A549 treated with dexamethasone at 1 μM for 4 hours (cell line): ENCODE measurements at places on chromosomes 16 and 17. TPM values are rescaled to one million over a fixed set of nuclear protein-coding genes. Genes with fewer than 3 reads are reported as not detected.

HOXB13 gene
- 1.6 to 2.3 TPM (median 2.0 TPM) in 5 replicates for total RNA-seq

FOXF1 gene
- 0.02 to 0.03 TPM in 2 of 5 replicates, not detected in the others for total RNA-seq

PYDC1 gene
- not detected in 5 replicates for total RNA-seq

FCSK gene
- 3.3 to 5.7 TPM (median 4.5 TPM) in 5 replicates for total RNA-seq

DLG4 gene
- total RNA-seq: 4.5 to 7.6 TPM (median 6.4 TPM) in 5 replicates

KRTAP4-1 gene
- 0.14 to 0.25 TPM (median 0.24 TPM) in 3 of 5 replicates, not detected in the others for total RNA-seq

NME2 gene
- total RNA-seq: 1,665 to 1,882 TPM (median 1,737 TPM) in 5 replicates

C17orf100 gene
- 1.9 to 3.0 TPM (median 2.4 TPM) in 5 replicates for total RNA-seq

PRAC1 gene
- total RNA-seq: not detected in 5 replicates

STH gene
- not detected in 5 replicates for total RNA-seq

TBC1D26 gene
- total RNA-seq: not detected in 5 replicates

SLC12A3 gene
- total RNA-seq: 0.04 TPM in 1 of 5 replicates, not detected in the others

MPO gene
- not detected in 5 replicates for total RNA-seq

VASN gene
- total RNA-seq: 3.6 to 6.2 TPM (median 5.6 TPM) in 5 replicates

SLFN14 gene
- not detected in 5 replicates for total RNA-seq

C16orf54 gene
- not detected in 5 replicates for total RNA-seq

CDK5R1 gene
- total RNA-seq: 5.7 to 7.7 TPM (median 6.8 TPM) in 5 replicates

CDH1 gene
- total RNA-seq: 3.5 to 6.4 TPM (median 5.4 TPM) in 5 replicates

CHST4 gene
- 0.05 TPM in 1 of 5 replicates, not detected in the others for total RNA-seq

ATP2A3 gene
- total RNA-seq: 3.3 to 6.7 TPM (median 5.2 TPM) in 5 replicates

TP53TG3C gene
- total RNA-seq: 0.22 to 0.50 TPM (median 0.44 TPM) in 3 of 5 replicates, not detected in the others

ZNF598 gene
- total RNA-seq: 35.1 to 67.2 TPM (median 61.5 TPM) in 5 replicates

NPB gene
- total RNA-seq: 0.34 to 0.63 TPM (median 0.62 TPM) in 5 replicates

HBA2 gene
- 0.25 to 1.0 TPM (median 0.36 TPM) in 5 replicates for total RNA-seq

CASKIN1 gene
- total RNA-seq: 0.21 to 0.58 TPM (median 0.39 TPM) in 5 replicates

ECI1 gene
- 47.2 to 75.5 TPM (median 70.7 TPM) in 5 replicates for total RNA-seq

TMC5 gene
- 4.5 to 6.1 TPM (median 5.4 TPM) in 5 replicates for total RNA-seq

SAMD14 gene
- 0.36 to 0.65 TPM (median 0.48 TPM) in 5 replicates for total RNA-seq

CKLF gene
- total RNA-seq: 61.6 to 69.7 TPM (median 66.1 TPM) in 5 replicates

NLRC5 gene
- 2.3 to 3.0 TPM (median 2.8 TPM) in 5 replicates for total RNA-seq

NPIPA8 gene
- total RNA-seq: 0.39 to 1.1 TPM (median 0.86 TPM) in 5 replicates

PRDM7 gene
- total RNA-seq: not detected in 5 replicates

FOXJ1 gene
- 0.65 to 1.4 TPM (median 1.1 TPM) in 5 replicates for total RNA-seq

TSPOAP1 gene
- 0.07 TPM in 1 of 5 replicates, not detected in the others for total RNA-seq

SMIM36 gene
- total RNA-seq: not detected in 5 replicates

MEAK7 gene
- 44.5 to 60.1 TPM (median 52.7 TPM) in 5 replicates for total RNA-seq

CCL16 gene
- total RNA-seq: not detected in 5 replicates

GDPD3 gene
- total RNA-seq: 1.1 to 1.7 TPM (median 1.2 TPM) in 5 replicates

KRT27 gene
- total RNA-seq: 0.18 TPM in 1 of 5 replicates, not detected in the others

FBXO39 gene
- total RNA-seq: 0.05 TPM in 1 of 5 replicates, not detected in the others

TBC1D3C gene
- not detected in 5 replicates for total RNA-seq

SLC16A6 gene
- total RNA-seq: 0.27 to 0.49 TPM (median 0.44 TPM) in 5 replicates

GSG1L gene
- 0.04 to 0.09 TPM in 2 of 5 replicates, not detected in the others for total RNA-seq

ARL17B gene
- total RNA-seq: 5.4 to 6.7 TPM (median 6.0 TPM) in 5 replicates

ATP6V0D1 gene
- 103 to 118 TPM (median 107 TPM) in 5 replicates for total RNA-seq

RAPGEFL1 gene
- 1.7 to 3.1 TPM (median 2.9 TPM) in 5 replicates for total RNA-seq

CDC42EP4 gene
- total RNA-seq: 52.3 to 69.9 TPM (median 68.9 TPM) in 5 replicates

PERCC1 gene
- not detected in 5 replicates for total RNA-seq

HS3ST3A1 gene
- 0.47 to 0.70 TPM (median 0.66 TPM) in 5 replicates for total RNA-seq

TPPP3 gene
- total RNA-seq: 9.2 to 13.3 TPM (median 12.4 TPM) in 5 replicates

ITGB4 gene
- 81.3 to 148 TPM (median 126 TPM) in 5 replicates for total RNA-seq

PHOSPHO1 gene
- 0.28 to 1.1 TPM (median 0.53 TPM) in 5 replicates for total RNA-seq

ATP1B2 gene
- 0.08 to 0.46 TPM (median 0.39 TPM) in 5 replicates for total RNA-seq

KRTAP1-1 gene
- total RNA-seq: not detected in 5 replicates

BAHCC1 gene
- 5.3 to 8.6 TPM (median 8.5 TPM) in 5 replicates for total RNA-seq
